ENCODE measurements at places on chromosomes 7 and 10. TPM values are rescaled to one million over a fixed set of nuclear protein-coding genes. Genes with fewer than 3 reads are reported as not detected.

Gene PALS2
- total RNA-seq = 7.1 TPM

Gene C1QL3
- not detected for total RNA-seq

Gene PHYH
- total RNA-seq = 163 TPM

Gene VAX1
- not detected for total RNA-seq

Gene GDF2
- not detected for total RNA-seq

Gene SPDYE2
- total RNA-seq = not detected

Gene ADAM22
- total RNA-seq = 1.9 TPM

Gene CDC14C
- total RNA-seq = not detected

Gene TBX20
- 83.9 TPM for total RNA-seq

Gene WDR91
- 5.4 TPM for total RNA-seq

Gene ZNF804B
- not detected for total RNA-seq

Gene IDE
- 42.1 TPM for total RNA-seq

Gene PAPOLB
- total RNA-seq = 0.05 TPM

Gene OR2A5
- not detected for total RNA-seq

Gene CLIP2
- total RNA-seq = 7.4 TPM

Gene TUBGCP2
- 38.9 TPM for total RNA-seq

Gene LLCFC1
- total RNA-seq = not detected

Gene GPR85
- total RNA-seq = 0.69 TPM

Gene PITX3
- 0.85 TPM for total RNA-seq

Gene PRKCQ
- 0.16 TPM for total RNA-seq

Gene ABCB4
- 4.2 TPM for total RNA-seq

Gene STRA8
- not detected for total RNA-seq

Gene ACTL6B
- total RNA-seq = not detected
